ENCODE measurements at places on chromosomes 1 and 21.

DNA sequence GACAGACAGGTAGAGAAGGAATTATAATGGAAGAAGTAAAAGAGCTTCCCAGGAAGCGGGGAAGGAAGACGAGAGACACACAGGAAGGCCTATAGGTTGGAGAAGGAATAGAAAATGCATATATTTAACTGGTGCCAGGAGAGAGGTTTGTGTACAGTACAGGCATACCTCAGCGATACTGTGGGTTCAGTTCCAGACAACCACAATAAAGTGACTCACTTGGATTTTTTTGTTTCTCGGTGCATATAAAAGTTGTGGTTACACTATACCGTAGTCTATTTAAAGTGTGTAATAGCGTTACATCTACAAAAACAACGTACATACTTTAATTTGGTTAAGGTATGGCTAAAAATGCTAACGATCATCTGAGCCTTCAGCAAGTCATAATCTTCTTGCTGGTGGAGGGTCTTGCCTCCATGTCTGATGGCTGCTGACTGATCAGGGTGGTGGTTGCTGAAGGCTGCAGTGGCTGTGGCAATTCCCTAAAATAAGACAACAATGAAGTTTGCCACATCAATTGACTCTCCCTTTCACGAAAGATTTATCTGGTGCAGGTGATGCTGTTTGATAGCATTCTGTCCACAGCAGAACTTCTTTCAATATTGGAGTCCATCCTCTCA lies 16.0 kb downstream of the YARS1 start:
- DNase-seq: no peak

- peak; percentile 88 for DNase-seq
These were observed 5.7 kb downstream of the TPM3 start for GRCh38 chr1:154186177-154186576.

- peak; percentile 64 for DNase-seq
These were observed 636 bp downstream of the INTS3 start for GRCh38 chr1:153728305-153729066.

DNA sequence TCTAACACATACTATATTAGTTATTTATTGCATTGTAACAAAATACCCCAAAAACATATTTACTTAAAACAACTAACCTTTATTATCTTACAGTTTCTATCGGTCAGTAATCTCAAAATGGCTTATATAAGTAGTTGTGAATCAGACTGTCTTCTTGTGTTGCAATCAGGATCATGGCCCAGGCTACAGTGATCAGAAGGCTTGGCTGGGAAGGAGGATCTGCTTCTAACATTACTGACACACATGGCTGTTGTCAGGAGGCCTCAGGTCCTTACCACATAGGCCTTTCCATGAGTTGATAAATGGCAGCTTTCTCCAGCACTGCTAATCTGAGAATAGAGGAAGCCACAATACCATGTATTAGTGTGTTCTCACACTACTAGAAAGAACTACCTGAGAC lies 33.7 kb downstream of the CFH start:
- DNase-seq: no peak

GRCh38 chr1:33866281-33866680 lies 2.4 kb downstream of the HMGB4 start:
- DNase-seq: no peak

GRCh38 chr1:111471012-111471411 lies 2.8 kb upstream of the C1orf162 start:
- peak; percentile 65 for DNase-seq

DNA sequence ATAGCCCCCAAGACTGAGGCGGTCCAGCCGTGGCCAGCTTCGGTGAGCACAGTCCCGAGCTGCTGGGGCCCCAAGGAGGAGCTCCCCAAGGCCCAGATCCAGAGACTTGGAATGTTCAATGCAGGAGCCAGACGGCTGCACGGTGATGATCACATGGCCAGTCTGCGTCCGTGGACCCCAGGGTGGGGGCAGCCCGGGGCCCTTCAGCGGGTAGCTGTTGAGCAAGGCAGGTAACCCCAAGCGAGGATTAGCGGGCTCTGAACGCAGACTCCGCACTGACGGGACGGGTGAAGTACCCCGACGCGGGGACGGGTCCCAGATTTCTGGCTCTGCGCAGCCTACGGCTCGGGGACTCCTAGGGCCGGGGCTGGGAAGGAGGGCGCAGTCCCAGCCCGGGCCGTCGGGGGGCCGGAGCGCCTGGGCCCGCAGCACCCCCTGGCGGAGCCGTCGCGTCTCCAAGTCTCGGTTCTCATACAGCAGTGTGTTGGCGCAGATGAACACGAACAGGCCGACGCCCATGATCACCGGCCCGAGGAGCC lies 2.7 kb downstream of the TMEM200B start:
- DNase-seq: peak; percentile 65

DNA sequence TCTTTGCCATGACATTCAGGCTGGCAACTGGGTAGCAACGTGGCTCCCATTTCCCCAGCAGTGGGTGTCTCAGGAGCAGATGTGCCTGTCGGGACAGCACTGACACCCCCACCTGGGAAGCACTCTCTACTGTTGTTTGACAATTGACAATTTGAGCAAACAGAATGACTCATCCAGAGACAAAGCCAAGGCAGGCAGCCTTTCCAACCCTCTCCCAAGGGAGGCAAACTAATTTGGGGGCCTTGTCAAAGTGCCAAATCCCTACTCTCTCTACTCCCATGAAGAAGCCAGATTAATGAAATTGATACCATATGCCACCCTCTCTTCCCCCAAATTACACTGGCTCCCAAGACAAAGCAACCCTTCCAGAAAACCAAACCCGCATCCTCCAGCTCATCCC lies 65.6 kb downstream of the GRIK3 start:
- no peak for DNase-seq

- no peak for DNase-seq
These were observed 5.5 kb upstream of the ANKRD65 start for GRCh38 chr1:1426496-1427105.

DNA sequence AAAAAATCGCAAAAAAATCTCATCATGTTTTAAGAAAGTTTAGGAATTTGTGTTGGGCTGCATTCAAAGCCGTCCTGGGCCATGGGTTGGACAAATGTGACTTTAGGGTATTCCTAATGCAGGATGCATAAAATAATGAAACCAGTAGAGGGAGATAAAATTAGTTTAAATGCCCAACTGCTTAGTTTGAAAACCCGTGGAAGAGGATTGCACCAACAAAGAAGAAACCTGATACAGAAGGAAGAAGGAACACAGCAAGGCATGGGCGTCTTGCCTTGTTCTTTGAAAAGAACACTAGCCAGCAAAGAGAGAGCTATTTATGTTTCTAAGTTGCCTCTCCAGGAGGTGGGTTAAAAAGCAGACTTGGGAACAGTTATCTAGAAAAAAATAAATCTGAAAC lies 37.9 kb downstream of the WDR3 start:
- peak; percentile 23 for DNase-seq

GRCh38 chr21:37273911-37274690 lies 7.0 kb upstream of the VPS26C start:
- no peak for DNase-seq

GRCh38 chr1:244311784-244312532 lies 139.8 kb downstream of the ADSS2 start:
- no peak for DNase-seq

DNA sequence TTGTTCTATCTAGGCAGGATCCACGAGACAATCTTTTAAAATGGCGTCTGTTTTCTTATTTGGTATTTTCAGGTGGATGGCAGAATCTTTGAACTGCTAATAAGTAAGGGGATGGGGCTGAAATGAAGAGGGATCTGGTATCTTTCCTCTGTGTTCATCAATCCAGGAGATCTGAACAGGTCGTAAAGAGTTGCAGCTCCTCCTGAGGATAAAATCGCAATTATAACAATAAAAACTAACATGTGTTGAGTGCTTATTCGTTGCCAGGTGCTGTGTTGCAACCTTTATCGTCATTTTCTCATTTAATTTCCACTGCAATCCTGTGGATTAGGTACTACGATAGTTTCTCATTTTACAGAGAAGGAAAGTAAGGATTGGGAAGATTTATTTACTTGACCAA lies 134.6 kb upstream of the DPYD start:
- DNase-seq: no peak

GRCh38 chr1:107941531-107941930 lies 23.4 kb downstream of the VAV3 start:
- DNase-seq: no peak

DNA sequence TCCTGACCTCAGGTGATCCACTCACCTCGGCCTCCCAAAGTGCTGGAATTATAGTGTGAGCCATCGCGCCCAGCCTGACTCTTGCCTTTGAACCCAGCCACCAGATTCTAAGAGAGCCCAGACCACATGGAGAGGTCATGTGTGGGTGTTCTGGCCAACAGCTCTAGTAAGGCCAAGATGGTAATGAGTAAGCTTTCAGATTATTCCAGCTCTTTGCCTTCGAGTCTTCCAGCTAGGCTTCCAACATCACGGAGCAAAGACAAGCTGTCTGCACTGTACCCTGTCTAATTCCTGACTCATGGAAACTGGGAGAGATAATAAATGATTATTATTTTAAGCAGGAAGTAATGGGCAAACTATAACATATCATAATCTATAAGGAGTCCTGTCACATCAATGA lies 14.8 kb upstream of the ZFP69B start:
- no peak for DNase-seq

GRCh38 chr1:56409112-56409691 lies 170.2 kb downstream of the PLPP3 start:
- DNase-seq: peak; percentile 8

DNA sequence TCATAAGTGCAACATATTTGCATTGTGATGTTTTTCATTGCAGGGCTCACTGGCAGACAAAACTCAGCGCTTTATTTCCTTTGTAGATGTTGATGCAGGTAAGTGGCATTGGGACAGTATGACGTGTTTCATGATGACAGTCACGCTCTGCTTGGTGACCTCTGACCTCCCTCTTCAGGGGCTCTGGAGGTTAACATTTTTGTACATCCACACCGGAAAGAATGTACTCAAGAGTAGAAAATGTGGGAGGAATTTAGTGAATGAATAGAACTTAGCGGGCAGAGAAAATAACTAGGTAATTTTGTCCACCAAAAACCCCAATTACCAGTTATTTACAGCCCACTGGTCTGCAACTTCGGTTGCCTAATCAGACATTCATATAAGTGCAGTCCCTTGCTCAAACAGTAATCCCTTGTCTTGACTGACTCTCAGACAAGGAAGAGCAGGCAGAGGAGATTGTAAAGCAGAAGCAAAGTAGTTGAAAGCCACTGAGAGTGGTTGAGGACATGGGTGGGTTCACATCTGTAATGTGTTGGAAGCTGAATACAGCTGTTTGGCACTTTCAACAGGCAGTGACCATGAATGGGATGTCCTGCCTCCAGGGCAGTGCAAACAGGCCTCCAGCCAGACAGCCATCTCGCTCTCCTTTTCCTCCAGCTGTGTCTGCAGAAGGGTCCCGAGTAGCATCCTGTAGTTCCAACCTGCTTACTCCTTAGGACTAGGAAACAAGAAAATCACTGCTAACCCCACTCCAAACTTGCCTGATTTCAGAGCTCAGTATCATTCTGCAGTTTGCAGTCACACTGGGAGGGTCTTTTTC lies 188.9 kb downstream of the NRIP1 start:
- no peak for DNase-seq

DNA sequence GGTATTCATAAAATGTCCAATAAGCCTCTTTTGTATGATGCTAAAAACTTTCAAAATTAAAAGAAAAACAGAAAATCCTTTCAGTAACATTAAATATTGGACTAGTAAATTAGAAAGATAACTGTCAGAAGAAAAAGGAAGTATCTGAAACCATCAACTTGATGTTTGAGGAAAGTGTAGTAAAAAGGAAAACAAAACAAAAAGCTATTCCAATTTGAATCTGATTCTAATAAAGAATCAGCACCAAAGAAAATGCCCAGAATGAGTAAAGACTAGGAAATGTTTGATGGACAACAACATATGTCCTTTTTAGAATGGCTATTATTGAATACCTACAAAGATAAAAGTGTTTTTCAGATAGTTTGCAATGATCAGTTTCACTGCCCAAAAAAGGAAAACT lies 79.9 kb upstream of the RBM34 start:
- no peak for DNase-seq

DNA sequence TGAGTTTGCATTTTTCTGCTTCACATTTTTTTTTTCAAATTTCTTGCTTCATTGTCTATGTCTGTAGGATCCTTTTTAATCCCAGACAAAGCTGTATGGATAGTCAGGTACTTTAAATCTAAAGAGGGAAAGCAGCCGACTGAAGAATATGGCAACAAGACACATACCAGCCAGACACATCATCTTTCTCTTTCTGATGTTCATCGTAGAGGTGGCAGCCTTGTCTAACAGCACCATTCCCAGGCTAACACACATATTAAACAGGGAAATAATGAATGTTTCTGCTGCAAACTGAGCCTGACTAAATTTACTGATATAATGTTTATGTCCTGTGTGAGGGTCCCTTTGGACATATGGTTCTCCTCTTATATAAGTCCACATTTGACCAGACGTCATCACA lies 3.7 kb upstream of the TEKT2 start:
- DNase-seq: no peak

DNA sequence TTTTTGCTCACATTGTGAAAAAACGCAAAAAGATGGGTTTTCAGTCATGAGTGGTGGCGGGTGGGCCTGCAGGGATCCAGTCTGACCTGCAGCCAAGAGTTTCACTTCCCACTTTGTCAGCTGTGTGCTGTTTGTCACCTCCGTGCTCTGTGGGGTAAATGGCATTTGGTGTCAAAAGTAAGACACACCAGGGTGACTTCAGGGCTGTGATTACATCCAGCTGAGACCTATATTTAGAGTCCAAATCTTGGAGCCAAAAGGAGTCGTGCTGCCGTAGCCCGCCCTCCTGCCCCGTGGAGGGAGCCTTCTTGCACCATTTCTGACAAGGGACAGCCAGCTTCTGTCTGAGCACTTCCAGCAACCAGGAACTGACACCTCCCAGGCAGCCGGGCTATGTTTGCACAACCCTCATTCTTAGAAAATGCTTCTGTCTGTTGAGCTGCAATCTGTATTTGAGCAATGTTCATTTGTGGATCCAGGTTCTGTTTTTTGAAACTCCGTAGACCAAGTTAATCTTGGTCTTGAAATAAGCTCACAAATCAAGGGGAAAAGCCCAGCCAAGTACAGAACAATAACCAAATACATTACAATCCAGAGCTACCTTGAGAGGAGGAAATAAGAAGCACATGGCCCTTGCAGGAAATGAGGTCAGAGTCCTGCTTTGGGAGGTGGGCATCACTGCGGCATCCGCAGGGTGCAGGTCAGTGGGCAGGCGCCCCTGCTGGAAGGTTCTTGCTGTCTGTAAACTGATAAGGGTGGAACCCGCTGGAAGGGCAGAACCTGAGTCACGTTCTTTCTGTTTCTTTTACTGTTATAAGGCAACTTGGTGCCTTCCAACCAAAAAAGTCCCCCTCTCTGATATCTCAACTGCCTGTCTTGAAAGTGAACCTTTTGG lies 14.4 kb downstream of the ABCG1 start:
- DNase-seq: peak; percentile 97
